ENCODE measurements at places on chromosomes 6 and 20.

- no peak for DNase-seq
These were observed 21.8 kb upstream of the RNF182 start for GRCh38 chr6:13902922-13903321.

DNA sequence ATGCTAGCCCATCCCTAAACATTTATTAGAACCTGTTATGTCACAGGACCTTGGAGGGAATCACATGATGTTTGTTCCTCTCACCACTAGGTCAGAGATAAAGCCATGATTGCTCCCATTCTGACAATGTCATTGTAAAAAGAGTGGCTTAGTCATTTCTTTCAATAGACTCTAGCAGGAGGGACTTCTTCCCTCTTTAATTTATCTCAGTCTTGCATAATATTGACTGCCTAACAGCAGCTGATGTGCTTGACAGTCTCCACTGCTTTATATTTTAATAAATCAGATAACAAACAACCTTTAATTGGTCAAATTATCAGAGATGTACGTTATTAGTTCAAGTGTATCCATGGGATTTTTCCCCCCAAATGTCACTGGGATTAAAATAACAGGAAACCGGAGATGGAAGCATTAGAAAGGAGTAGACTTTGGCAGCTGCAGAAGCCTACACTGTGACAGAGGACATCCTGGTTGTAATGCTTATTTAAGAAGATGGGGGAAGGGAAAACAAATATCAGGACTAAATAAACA lies 39.6 kb downstream of the LAMA4 start:
- DNase-seq: peak; percentile 8

GRCh38 chr20:20410678-20411077 lies 42.8 kb downstream of the INSM1 start:
- peak; percentile 72 for DNase-seq

GRCh38 chr6:152353440-152353839 lies 283.7 kb downstream of the SYNE1 start:
- no peak for DNase-seq

DNA sequence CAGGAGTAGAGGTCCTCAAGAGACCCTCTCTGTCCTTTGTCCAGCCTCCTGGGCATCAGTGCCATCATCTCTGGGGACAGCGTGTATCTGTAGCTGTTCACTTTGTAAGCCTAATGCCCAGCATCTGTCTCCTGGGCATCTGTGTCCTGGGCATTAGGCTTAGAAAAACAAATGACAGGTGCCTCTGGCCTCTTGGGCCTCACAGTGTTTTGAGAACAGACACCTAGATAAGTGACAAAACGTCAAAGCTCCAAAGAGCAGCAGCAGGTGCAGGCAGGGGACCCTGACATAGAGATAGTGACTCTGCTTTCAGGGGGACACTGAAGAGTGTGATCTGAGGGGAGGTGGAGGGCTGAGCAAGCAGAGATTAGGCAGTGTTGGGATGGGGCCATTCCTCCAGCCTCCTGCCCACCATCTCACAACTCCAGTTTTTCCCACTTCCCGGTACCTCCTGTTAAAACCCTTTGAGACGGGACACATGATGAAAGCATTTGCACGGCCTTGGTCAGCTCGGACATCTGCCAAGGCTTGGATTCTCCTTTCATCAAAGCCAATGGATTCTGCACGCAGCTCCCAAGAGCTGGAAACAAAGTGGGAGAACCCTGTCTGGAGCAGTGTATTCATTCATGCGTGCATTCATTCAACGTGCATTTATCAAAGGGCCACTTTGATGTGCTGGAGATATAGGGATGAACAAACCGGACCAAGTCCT lies 55.5 kb upstream of the CD93 start:
- no peak for DNase-seq

Data from COR-L47 (cell line).